ENCODE measurements at places on chromosomes 7 and 10. TPM values are rescaled to one million over a fixed set of nuclear protein-coding genes. Genes with fewer than 3 reads are reported as not detected.

GIMAP2 gene
- 5.7 TPM for polyA plus RNA-seq

CHST3 gene
- 6.0 TPM for polyA plus RNA-seq

SYCE1 gene
- polyA plus RNA-seq: not detected

TMEM213 gene
- not detected for polyA plus RNA-seq

HECW1 gene
- polyA plus RNA-seq: not detected

TAS2R41 gene
- polyA plus RNA-seq: not detected

GATAD1 gene
- 47.9 TPM for polyA plus RNA-seq

CFAP46 gene
- polyA plus RNA-seq: 4.9 TPM

ABCB4 gene
- 0.18 TPM for polyA plus RNA-seq

Measured in SK-N-SH (cell line).